Endodermal cell (in vitro differentiated cells): ENCODE measurements at places on chromosomes 6 and 20. TPM values are rescaled to one million over a fixed set of nuclear protein-coding genes. Genes with fewer than 3 reads are reported as not detected.

GRCh38 chr20:33301192-33301930 is 18.3 kb downstream of the BPIFB1 start:
- H3K4me3 ChIP-seq, result no peak overlapping the region
- DNase-seq, result no peak
- H3K4me1 ChIP-seq, result no peaks in the 10 kb centered on the region
- H3K27me3 ChIP-seq, result peaks cover 26% of the 10 kb centered on the region
- no peak overlapping the region for H3K27ac ChIP-seq

- no peak for DNase-seq
- no peak overlapping the region for H3K4me3 ChIP-seq
- no peaks in the 10 kb centered on the region for H3K4me1 ChIP-seq
- peaks cover 77% of the 10 kb centered on the region for H3K36me3 ChIP-seq
Observed at GRCh38 chr6:53513519-53513966, 31.4 kb downstream of the GCLC start.

GRCh38 chr6:154249499-154250298 is 106.9 kb downstream of the IPCEF1 start:
- H3K4me3 ChIP-seq, result no peak overlapping the region
- H3K27me3 ChIP-seq, result no peaks in the 10 kb centered on the region
- H3K4me1 ChIP-seq, result peaks cover 9% of the 10 kb centered on the region
- DNase-seq, result no peak
- H3K36me3 ChIP-seq, result no peaks in the 10 kb centered on the region

DNA sequence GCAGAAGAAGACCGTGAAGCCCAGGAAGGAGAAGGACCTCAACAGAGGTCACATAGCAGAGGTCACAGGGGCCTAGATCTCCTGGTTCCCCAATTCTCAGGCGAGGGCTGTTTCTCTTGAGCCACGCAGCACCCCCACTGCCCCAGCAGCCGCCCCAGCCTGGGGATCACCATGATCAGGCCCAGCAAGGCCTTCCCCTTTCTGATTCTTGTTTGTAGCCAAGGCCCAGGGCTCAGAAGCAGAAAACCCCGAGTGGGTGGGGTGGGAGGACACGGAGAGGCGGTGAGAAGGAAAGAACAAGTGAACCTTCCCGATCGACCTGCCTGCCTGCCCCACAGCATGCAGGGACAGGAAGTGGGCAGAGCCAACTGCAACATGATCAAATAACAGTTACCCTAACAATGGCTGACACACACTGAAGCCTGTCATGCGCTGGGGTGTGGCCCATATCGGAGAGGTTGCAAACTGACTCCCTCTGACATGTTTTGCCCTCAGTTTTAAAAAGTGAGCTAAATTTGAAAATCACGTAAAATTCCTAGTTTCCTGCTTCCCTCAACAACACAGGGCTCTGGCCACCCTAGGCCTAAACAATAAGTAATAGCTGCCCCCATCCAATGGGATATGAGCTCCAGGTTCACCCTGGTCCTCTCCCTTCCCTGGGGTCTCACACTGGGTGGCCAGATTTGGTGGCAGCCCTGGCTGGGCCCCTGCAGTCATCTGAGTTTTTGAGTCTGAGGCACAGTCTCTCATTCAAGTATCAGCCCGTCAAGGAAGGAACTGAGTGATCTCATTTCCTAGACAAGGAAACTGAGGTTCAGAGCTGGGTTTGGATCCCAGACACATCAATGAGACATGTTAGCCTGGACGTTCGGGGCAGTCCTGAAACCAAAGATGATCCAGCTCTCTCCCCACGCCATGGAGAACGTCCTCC is 6.5 kb downstream of the PEDS1 start:
- no peaks in the 10 kb centered on the region for H3K27me3 ChIP-seq
- peaks cover 48% of the 10 kb centered on the region for H3K36me3 ChIP-seq
- no peaks in the 10 kb centered on the region for H3K4me1 ChIP-seq
- H3K4me3 ChIP-seq, result no peak overlapping the region

- H3K4me3 ChIP-seq, result no peak overlapping the region
- H3K27me3 ChIP-seq, result no peaks in the 10 kb centered on the region
- H3K27ac ChIP-seq, result no peak overlapping the region
- H3K4me1 ChIP-seq, result no peaks in the 10 kb centered on the region
Observed at GRCh38 chr20:20233041-20233514, 134.8 kb upstream of the INSM1 start.

DNA sequence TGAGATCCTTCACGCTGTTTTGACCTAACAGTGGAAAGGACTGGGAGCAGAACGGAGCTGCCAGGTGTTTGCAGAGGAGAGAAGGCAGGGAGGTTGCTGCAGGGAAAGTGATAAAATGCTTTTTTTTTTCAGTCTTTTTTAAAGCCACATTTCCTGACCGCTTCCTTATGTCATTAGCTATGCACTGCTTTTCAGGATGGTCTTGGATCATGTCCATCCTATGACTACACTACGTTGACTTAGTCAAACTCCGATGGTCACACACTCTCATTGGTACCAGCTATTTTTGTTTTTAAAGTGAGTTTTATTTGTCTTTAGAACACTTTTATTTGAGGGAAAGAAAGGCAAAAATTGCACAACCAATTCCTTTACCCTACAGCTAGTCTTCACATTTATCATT is 89.2 kb upstream of the EXOC2 start:
- H3K36me3 ChIP-seq, result no peaks in the 10 kb centered on the region
- no peak for DNase-seq
- H3K4me1 ChIP-seq, result no peaks in the 10 kb centered on the region
- no peak overlapping the region for H3K4me3 ChIP-seq
- no peaks in the 10 kb centered on the region for H3K27me3 ChIP-seq
- no peak overlapping the region for H3K27ac ChIP-seq

The B3GAT2 gene
- 0.11 to 0.31 TPM (median 0.21 TPM) in 3 replicates for total RNA-seq
